ENCODE measurements at places on chromosomes 16 and 17. TPM values are rescaled to one million over a fixed set of nuclear protein-coding genes. Genes with fewer than 3 reads are reported as not detected.

Gene TEX19
- not detected for total RNA-seq

Gene COX6A2
- total RNA-seq, result 57.8 TPM

Gene HOXB1
- not detected for total RNA-seq

Gene KRTAP2-4
- not detected for total RNA-seq

Gene TSNAXIP1
- total RNA-seq, result 5.4 TPM

Gene RDM1
- 0.93 TPM for total RNA-seq

Gene NAE1
- 43.7 TPM for total RNA-seq
